ENCODE measurements at places on chromosomes 5 and 9. TPM values are rescaled to one million over a fixed set of nuclear protein-coding genes. Genes with fewer than 3 reads are reported as not detected.
A peak's percentile ranks its signal among the peaks of the same experiment; 100 is the strongest.

Gene CATSPER3
- 1.0 TPM for total RNA-seq

Gene C9orf57
- total RNA-seq: not detected

Gene PDCD1LG2
- 1.3 TPM for total RNA-seq

Gene PCDHB3
- 0.93 TPM for total RNA-seq

Gene IL31RA
- total RNA-seq: 2.0 TPM

Gene NME5
- total RNA-seq: 1.2 TPM

Gene PAEP
- total RNA-seq: not detected

GRCh38 chr5:161966564-161966963 is 101.0 kb upstream of the GABRG2 start:
- no peaks in the 10 kb centered on the region for H3K27me3 ChIP-seq
- DNase-seq: no peak
- H3K36me3 ChIP-seq: no peaks in the 10 kb centered on the region

DNA sequence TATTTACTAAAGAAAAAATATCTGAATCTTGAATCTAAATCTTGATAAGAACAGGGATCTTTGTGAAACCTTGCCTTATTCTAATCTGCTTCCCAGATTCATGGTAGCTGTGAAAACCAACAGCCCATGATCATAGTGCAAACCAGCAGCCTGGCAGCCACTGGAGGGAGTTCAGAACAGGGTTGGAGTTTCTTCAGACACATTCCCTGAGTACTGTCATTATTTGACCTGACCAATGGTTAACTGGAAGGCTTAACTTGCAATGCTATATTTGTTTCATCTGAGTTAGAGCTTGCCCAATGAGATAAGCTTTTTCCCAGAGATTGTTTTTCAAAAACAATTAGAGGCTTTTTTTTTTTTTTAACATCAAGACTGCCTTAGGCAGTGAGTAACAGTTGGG is 47.8 kb downstream of the LOX start:
- no peaks in the 10 kb centered on the region for H3K36me3 ChIP-seq
- no peak overlapping the region for H3K4me3 ChIP-seq
- no peak for DNase-seq

DNA sequence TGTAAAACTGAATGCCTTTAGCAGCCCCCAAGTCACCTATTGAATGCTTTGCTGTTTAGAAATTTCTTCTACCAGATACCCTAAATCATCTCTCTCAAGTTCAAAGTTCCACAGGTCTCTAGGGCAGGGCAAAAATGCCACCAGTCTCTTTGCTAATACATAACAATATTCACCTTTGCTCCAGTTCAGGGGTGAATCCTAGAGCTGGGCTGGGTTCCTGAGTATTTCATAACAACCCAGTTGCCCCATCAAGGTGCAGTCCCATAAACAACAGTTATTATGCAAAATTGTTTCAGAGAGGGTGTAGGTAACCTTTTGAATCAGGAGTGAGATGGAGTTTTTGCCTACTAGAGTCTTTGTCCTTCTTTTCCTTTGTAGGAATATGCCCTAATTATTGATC is 19.0 kb upstream of the C1QTNF3 start:
- DNase-seq: no peak
- no peaks in the 10 kb centered on the region for H3K4me1 ChIP-seq
- no peak overlapping the region for H3K4me3 ChIP-seq
- H3K27me3 ChIP-seq: no peaks in the 10 kb centered on the region

GRCh38 chr9:83457005-83457404 is 81.2 kb downstream of the FRMD3 start:
- no peaks in the 10 kb centered on the region for H3K4me1 ChIP-seq
- H3K27me3 ChIP-seq: no peaks in the 10 kb centered on the region
- H3K36me3 ChIP-seq: no peaks in the 10 kb centered on the region
- no peak for DNase-seq
- no peak overlapping the region for H3K27ac ChIP-seq
- no peak overlapping the region for H3K4me3 ChIP-seq

DNA sequence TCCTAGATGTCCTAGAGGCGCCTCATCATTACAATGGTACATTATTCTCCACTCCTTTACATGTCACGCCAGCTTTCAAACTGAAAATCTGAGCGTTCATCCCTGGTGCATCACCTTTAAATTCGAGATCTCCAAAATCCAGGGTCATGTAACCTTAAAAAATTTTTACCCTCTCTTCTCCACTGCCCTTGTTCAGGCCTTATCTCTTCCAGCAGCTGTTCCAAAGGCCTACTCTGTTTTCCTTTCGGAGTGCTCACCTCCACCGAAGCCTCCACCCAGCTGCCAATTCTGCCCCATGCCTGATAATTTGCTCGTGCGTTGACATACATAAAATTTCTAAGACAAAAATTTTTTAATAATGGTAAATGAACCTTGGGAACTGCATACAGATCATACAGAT is 950 bp upstream of the MSH3 start:
- no peak for DNase-seq
- H3K36me3 ChIP-seq: peaks cover 33% of the 10 kb centered on the region
- H3K27me3 ChIP-seq: no peaks in the 10 kb centered on the region
- H3K27ac ChIP-seq: no peak overlapping the region

GRCh38 chr5:134113363-134113889 is 1.1 kb upstream of the TCF7 start:
- no peak overlapping the region for H3K27ac ChIP-seq
- no peaks in the 10 kb centered on the region for H3K36me3 ChIP-seq
- peak overlapping the region; percentile 73 for H3K4me3 ChIP-seq
- peaks cover 7% of the 10 kb centered on the region for H3K27me3 ChIP-seq
- H3K4me1 ChIP-seq: peaks cover 13% of the 10 kb centered on the region

- DNase-seq: no peak
- no peaks in the 10 kb centered on the region for H3K36me3 ChIP-seq
Measured at GRCh38 chr9:69932901-69933300, 110.7 kb upstream of the MAMDC2 start.

GRCh38 chr5:141512911-141513626 is 24.2 kb downstream of the PCDHGC5 start:
- peak overlapping the region; percentile 61 for H3K4me3 ChIP-seq
- H3K36me3 ChIP-seq: peaks cover 42% of the 10 kb centered on the region
- H3K27ac ChIP-seq: peak overlapping the region; percentile 90
- DNase-seq: peak; percentile 44
- peaks cover 60% of the 10 kb centered on the region for H3K4me1 ChIP-seq
- H3K27me3 ChIP-seq: no peaks in the 10 kb centered on the region

DNA sequence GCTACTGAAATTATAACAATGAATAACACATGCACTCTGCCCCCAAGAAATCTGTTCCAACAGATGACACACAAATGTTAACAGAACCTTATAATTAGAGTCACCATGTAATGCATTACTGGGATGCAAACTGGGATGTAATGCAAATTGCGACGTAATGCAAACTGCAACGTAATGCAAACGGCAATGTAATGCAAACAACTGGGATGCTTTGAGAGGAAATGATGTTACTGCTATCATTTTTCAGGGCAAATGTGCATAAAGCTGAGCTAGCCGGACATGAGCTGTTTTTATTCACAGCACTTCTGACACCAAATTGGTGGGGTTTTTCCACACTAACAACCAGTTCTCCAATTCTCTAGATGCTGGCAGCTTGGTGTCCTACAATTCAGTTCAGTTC is 117.2 kb downstream of the ADAMTS16 start:
- H3K27me3 ChIP-seq: no peaks in the 10 kb centered on the region
- no peak overlapping the region for H3K4me3 ChIP-seq
- no peaks in the 10 kb centered on the region for H3K36me3 ChIP-seq
- DNase-seq: no peak
- H3K27ac ChIP-seq: no peak overlapping the region

- H3K4me1 ChIP-seq: peaks cover 59% of the 10 kb centered on the region
- peak; percentile 62 for DNase-seq
- peak within 1 kb of the TSS; percentile 63 for H3K27ac ChIP-seq
- H3K27me3 ChIP-seq: no peaks in the 10 kb centered on the region
Measured at GRCh38 chr9:121651295-121652020, at the start of gene DAB2IP. TSS of gene DAB2IP (plus strand) at chr9:121651634. CDS start at chr9:121651776, 142 bp downstream.

GRCh38 chr5:131677115-131677514 is 42.1 kb upstream of the RAPGEF6 start:
- H3K4me1 ChIP-seq: peaks cover 23% of the 10 kb centered on the region
- no peak for DNase-seq
- no peaks in the 10 kb centered on the region for H3K27me3 ChIP-seq
- H3K4me3 ChIP-seq: no peak overlapping the region

GRCh38 chr9:129840034-129840433 is 4.8 kb downstream of the USP20 start:
- no peak overlapping the region for H3K27ac ChIP-seq
- H3K4me3 ChIP-seq: no peak overlapping the region
- DNase-seq: no peak
- H3K4me1 ChIP-seq: peaks cover 12% of the 10 kb centered on the region
- H3K27me3 ChIP-seq: no peaks in the 10 kb centered on the region
- H3K36me3 ChIP-seq: peaks cover 19% of the 10 kb centered on the region

GRCh38 chr5:6757414-6757969 is 44.3 kb downstream of the TENT4A start:
- DNase-seq: no peak
- H3K27ac ChIP-seq: no peak overlapping the region
- no peaks in the 10 kb centered on the region for H3K27me3 ChIP-seq
- H3K4me1 ChIP-seq: no peaks in the 10 kb centered on the region
- peaks cover 4% of the 10 kb centered on the region for H3K36me3 ChIP-seq

DNA sequence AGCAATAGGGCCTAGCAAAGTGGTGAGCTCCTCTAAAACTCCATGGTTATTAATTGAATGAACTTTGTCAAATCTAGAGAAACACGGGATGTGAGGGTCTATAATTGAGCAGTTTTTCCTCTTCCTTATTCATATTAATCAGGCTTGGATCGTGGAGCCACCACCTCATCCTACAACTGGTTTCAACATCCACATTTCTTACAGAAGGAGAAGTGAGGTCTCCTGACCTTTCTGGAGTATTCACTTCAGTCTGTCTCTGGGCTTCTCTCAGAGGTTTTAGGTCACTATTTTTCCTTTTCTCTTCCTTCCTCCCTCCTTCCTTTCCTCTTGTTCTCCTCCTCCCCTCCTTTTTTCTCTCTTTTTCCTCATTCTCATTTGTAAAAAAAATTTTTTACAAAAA is 177.3 kb upstream of the ACTBL2 start:
- no peak for DNase-seq
- no peaks in the 10 kb centered on the region for H3K36me3 ChIP-seq
- no peak overlapping the region for H3K27ac ChIP-seq
- no peak overlapping the region for H3K4me3 ChIP-seq
- H3K4me1 ChIP-seq: no peaks in the 10 kb centered on the region
- no peaks in the 10 kb centered on the region for H3K27me3 ChIP-seq

DNA sequence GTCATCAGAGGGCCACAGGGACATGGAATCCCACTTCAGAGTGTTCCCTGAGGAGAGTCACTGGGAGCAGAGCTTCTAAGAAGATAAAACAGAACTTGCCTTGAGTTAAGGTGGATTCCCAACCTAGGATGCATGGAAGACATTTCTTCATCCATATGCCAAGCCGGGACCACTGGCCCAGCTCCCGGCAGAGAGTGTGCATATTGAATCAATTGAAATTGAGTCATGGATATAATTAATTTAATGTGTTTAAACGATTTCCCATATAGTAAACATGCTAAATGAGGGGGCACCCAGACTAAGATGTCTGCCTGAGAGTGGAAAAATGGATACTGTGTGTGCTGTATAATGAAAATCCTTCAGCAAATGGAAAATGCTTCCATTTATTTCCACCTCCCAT is 194.4 kb upstream of the TBC1D2 start:
- H3K27me3 ChIP-seq: no peaks in the 10 kb centered on the region
- H3K36me3 ChIP-seq: no peaks in the 10 kb centered on the region
- DNase-seq: no peak
- no peak overlapping the region for H3K27ac ChIP-seq

DNA sequence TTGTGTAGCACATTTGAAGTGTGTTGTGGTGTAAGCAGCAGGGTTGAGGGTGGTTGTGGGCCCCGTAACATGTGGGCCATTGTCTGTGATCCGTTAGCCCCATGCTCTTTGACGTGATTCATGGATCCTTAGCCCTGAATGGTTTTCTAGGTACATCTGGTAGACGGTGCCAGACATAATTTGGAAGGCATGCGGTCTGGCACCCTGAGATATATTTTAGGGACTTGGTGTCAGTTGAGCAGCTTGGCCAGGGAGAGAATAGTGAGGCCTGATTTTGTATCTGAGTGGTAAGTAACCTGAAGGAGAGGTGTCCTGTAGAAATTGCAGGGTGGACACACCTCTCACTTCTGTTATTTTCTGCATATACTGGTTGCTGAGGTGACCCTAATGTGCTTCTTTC is 10.9 kb downstream of the SH3GL2 start:
- H3K27me3 ChIP-seq: peaks cover 2% of the 10 kb centered on the region
- H3K4me3 ChIP-seq: no peak overlapping the region

DNA sequence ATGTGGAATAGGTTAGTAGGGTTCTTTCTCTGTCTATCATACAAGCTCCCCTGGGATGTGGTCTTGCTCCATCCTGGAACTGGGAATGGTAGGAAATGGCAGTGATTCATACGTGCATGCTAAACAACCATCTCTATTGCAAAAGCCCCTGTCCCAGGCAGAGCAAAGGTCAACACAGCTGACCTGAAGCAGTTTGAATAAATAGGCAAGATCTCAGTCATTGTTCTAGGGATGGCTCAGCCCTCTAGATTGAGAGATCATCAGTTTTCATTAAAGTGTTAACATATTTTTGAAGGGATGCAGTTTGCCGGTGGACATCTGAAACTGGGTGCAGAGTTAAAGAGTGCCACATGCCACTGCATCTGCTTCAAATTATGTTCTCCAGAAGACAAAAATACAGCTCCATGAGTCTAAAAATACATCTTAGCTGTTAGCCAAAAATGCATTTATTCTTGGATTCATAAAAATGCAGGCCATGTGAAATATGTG is 224.1 kb downstream of the ESM1 start:
- no peaks in the 10 kb centered on the region for H3K27me3 ChIP-seq
- H3K4me1 ChIP-seq: no peaks in the 10 kb centered on the region
- DNase-seq: peak; percentile 44
- H3K36me3 ChIP-seq: no peaks in the 10 kb centered on the region
- H3K27ac ChIP-seq: no peak overlapping the region
